ENCODE measurements at places on chromosomes 16 and 17. TPM values are rescaled to one million over a fixed set of nuclear protein-coding genes. Genes with fewer than 3 reads are reported as not detected.

DNA sequence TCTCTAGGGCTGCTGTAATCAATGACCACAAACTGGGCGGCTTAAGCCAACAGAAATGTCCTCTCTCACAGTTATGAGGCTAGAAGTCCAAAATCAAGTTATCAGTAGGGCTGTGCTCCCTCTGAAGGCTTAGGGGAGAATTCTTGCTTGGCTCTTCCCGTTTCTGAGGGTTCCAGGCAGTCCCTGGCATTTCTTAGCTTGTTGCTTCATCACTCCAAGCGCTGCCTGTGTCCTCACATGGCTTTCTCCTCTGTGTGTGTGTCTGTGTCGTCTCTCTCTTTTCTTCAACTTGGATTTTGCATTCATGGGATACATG is 13.7 kb upstream of the CDC42EP4 start:
- no peak overlapping the region for H3K27ac ChIP-seq
- no peak overlapping the region for H3K4me3 ChIP-seq
- peaks cover 4% of the 10 kb centered on the region for H3K27me3 ChIP-seq
- H3K4me1 ChIP-seq = no peaks in the 10 kb centered on the region
- no peak for DNase-seq

DNA sequence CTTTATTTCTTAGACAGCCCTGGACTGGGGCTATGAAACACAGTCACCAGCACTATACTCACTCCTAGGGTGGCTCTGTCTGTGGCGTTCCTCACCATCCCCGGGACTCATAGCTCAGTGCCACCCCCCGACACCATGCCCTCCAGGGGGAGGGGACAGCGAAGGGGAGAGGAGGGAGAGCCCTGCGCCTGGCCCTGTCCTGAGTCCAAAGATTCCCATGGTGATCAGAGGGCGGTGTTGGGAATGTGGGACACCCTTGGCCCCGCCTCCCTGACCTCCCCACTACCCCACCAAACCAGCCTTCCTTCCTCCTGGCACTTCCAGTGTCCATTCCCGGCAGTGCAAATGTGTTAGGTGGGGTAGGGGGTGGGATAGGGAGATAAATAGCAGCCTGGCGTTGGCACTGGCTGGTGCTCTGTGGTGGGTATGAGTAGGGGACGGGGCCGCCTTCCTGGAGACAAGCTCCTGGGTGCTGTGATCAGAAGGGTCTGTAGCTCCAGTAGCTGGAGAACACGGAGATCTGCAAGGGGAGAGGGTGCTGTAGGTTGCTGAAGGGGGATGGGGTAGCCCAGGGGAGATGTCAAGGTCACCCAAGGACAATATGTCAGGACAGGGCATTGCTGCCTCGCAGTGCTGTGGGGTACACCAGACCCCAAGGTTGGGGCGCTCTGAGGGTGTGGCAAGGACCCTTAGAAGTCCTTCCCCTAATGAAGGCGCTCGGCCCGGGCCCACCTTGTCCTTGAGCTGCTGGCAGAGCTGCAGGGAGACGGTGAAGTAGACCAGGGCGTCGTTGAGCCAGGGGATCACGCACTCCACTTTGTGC is 2.0 kb downstream of the SMIM22 start:
- no peak for DNase-seq
- H3K36me3 ChIP-seq = no peaks in the 10 kb centered on the region
- H3K4me1 ChIP-seq = peaks cover 8% of the 10 kb centered on the region
- H3K4me3 ChIP-seq = no peak overlapping the region
- no peak overlapping the region for H3K27ac ChIP-seq

Gene KIF22
- total RNA-seq = 93.1 TPM

Gene SPPL2C
- not detected for total RNA-seq

Gene TBC1D28
- not detected for total RNA-seq

GRCh38 chr17:6082335-6082734 is 12.2 kb downstream of the WSCD1 start:
- peaks cover 7% of the 10 kb centered on the region for H3K36me3 ChIP-seq
- no peaks in the 10 kb centered on the region for H3K27me3 ChIP-seq
- DNase-seq = no peak

Measured in PC-3 (cell line).